ENCODE measurements at places on chromosomes 5 and 9.

DNA sequence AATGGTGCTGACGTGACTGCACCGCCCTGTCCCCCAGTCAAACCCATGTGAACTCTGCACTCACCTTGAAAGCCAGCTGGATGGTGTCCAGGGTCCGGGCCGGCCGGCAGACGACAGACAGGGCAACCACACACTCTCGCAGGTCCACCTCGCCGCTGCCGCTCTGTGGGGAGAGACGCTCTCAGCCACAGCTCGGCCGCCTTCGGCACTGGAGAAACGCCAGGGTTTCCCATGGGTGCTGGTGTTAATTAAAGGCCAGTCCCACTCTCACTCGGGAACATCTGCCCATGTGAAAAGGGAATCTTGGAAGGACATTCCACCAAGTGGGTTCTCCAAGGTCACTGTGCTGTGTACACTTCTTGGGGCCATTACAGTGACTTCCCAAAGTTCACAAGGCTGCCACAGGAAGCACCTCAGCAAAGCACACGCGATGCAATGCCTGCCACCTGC, 25.5 kb upstream of the SLC6A3 start:
- DNase-seq: no peak

GRCh38 chr5:71456362-71456743, 902 bp downstream of the BDP1 start:
- DNase-seq: no peak

GRCh38 chr5:756171-756570, 28.4 kb downstream of the ZDHHC11B start:
- DNase-seq: no peak

DNA sequence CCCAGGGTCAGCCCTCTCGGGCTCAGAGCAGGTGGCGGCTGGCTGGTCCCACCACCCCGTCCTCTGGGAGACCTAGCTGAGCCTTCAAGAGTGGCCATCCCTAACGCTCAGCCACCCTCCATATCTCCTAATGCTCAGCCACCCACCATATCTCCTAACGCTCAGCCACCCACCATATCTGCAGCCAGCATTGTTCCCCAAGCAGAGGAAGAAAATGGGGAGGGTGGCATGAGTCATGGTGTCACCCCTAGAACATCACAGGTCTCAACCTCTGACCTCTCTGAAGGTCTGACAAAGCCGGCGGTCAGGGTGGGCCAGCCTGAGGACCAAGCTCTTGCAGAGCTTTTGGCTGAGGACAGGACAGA, 14.7 kb downstream of the LHX3 start:
- no peak for DNase-seq

DNA sequence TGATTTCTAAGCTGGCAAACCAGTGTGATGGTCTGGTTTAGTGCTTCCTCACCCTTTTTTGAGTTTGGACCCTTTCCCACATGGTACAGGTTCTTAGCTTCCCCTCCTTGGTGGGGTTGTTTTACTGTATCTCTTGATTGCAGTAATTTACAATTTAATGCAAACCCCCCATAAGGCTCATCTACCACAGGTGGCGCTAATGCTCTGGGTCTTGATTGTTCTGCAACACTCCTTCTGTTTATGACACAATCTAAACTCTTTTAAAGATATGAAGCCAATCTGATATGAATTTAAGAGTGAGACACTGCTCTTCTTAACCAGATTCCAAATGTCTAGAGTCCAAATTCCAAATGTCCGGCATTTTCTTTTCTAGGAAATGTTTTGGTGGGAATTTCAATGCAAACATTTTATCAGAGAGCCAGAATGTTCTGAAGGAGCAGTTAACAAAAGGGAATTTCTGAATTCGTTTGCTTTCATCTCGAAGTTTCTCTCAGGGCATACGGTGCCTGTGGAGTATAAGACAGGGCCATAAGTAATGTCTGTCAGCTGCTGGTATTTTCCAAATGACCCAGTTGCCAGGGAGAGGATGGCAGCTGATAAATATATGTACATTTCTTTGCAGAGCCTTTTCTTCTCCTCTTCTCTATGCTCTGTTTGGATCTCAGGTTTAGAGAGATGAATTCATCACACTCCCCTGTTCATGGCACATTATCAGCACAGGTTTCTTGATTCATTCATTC, 246.8 kb downstream of the ARHGAP26 start:
- peak; percentile 50 for DNase-seq

DNA sequence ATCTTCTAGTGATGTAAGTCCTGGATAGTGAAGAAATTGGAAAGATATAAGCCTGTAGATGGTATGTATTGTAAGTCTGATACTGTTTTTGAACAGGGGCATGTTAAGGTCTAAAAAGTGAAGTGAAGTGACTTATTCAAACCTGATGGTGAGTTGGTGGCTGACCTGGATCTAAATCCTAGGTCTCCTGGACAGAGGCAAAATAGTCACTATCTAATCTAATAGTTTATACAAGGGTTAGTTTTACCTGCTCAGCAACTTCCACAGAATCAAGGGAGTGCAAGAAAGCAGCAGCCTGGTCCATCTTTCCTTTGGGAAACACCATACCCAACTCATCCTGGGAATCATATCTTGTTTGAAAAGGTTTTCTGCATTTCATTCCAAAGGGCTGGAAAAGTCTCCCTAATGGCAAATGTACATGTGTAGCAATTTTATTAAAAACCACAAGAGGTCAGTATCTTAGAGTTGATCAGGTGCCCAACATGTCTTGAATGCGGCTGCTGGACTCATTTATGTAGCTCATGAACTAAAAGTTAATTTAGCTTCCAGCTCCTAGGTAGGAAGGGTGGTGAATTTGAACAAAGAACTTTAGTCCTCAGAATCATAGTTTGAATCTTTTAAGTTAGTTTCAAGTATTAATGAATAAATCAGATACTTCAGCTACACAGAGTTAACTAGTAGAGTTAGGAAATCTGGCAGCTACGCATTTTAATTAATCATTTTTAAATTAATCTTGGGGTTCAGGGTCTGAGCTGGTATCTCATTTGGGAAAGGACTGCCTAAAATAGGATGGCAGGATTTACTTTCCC, 26.0 kb downstream of the SKP2 start:
- DNase-seq: no peak

GRCh38 chr5:17157916-17158529, 59.4 kb upstream of the BASP1 start:
- DNase-seq: peak; percentile 41

DNA sequence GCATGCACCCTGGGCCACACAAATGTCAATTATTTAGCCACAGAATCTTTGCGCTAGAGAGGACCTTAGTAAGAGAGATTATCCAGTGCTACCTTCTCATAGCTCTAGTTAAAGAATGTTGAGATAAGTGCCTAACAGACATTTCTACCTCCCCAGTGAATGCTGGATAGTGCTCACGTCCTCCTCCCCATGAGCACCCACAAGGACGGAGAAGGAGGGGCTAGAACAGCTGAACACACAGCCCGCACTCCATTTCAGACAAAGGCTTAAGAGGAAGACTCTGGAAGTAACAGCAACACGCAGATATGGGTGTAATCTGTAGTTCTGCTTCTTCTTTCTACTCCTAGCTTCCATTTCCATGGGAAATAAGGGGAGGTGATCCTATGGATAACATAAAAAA, 120.5 kb downstream of the FEM1C start:
- DNase-seq: no peak

GRCh38 chr5:175873088-175873454, 1.7 kb downstream of the CPLX2 start:
- DNase-seq: no peak

GRCh38 chr9:97704345-97704677, 7.2 kb upstream of the XPA start:
- no peak for DNase-seq

- DNase-seq: no peak
Observed at GRCh38 chr5:31847354-31847753, 208.4 kb downstream of the PDZD2 start.

GRCh38 chr5:135170500-135170899, 136.5 kb upstream of the PITX1 start:
- DNase-seq: no peak

GRCh38 chr5:89065919-89066318, 182.9 kb upstream of the MEF2C start:
- DNase-seq: no peak

- no peak for DNase-seq
Observed at GRCh38 chr9:123834889-123835562, 94.9 kb downstream of the DENND1A start.

GRCh38 chr5:79772651-79773050, 83.0 kb downstream of the CMYA5 start:
- no peak for DNase-seq

DNA sequence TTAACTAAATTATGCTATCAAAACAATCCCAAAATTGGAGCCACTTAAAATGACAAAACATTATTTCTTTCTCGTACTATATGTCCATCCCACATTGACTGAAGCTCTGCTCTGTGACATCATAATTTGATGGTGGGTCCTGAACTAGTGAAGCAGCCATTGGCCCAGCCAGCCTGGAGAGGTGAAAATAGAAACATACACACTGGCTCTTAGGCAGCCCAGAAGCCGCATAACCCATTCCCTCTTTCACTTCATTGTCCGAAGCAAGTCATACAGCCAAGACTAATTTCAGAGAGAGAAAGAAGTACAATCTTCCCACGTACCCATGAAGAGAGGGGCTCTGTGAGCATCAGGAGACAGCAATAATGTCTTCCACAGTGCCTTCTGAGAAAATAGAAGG, 342.5 kb downstream of the NFIB start:
- DNase-seq: no peak

- DNase-seq: peak; percentile 18
Observed at GRCh38 chr9:89481538-89481915, 16.4 kb downstream of the SEMA4D start.

DNA sequence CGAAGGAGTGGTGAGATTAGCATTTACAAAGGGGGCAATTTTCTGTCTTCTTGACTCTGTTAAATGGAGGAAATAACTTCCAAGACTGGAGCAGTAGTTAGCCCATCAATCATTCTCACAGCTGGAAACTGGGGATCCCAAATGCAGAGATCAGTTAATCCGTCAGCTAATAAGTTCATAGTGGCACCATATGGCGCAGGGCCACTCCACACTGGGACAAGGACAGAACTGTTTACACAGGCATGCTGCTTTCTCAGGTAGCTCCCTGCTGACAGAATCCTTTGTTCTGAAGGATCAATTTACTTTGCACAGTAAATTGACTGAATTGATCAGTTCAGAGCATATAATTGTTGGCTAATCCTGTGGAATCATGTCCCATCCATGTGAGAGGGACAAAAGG, 395.7 kb downstream of the TMEM161B start:
- no peak for DNase-seq

DNA sequence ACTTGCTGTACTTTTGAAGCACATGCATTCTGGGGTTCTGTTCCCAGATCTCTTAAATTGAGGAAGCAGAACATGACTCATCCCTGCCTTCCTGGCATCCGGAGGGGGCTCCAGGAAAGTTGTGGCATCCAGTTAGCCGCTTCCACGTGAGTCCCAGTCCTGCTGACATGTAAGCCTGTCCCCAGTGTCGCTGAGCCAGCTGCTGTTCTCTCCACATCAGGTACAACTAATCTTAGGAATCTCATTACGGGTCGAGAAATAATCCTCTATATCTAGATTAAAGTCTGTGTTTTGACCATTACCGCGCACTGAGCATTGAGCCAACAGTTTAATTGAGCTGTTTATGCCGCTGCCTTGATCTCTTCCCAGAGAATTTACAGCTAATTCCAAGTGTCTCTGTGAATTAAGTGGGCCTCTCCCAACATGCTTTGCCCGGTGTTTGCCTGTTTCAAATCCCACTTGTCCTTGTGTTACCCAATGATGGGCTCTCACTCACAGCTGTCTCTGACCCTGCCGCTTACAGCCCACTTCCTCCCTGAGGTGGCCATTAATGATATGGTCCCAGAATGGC, 10.5 kb upstream of the SHB start:
- peak; percentile 28 for DNase-seq

DNA sequence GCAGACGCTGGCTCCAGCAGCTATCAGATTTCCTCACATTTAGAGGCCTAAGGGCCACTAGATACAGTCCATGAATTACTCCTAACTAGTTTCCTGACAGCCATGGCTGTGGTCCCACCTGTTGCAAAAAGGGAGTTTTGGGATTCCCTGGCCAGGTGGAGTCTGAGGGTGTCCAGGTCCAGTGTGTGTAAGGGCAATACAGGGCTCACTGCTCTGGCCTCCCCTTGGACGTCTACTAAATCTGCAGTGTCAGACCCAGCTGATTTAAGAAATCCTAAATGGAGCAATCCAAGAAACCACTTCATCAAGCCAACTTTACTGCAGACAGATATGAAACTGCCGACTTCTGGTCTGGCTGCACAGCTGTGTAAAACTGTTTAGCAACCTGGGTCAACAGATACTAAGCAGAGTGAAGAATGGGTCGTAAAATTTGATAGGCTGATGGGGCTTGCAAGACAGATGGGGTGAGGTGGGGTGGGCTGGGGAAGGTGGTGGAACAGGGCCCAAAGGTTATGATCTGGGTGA, 116.4 kb downstream of the GADD45G start:
- DNase-seq: no peak

- no peak for DNase-seq
Observed at GRCh38 chr9:120770931-120771330, 22.3 kb downstream of the FBXW2 start.

GRCh38 chr5:123671042-123671441, 159.1 kb downstream of the CSNK1G3 start:
- peak; percentile 62 for DNase-seq

DNA sequence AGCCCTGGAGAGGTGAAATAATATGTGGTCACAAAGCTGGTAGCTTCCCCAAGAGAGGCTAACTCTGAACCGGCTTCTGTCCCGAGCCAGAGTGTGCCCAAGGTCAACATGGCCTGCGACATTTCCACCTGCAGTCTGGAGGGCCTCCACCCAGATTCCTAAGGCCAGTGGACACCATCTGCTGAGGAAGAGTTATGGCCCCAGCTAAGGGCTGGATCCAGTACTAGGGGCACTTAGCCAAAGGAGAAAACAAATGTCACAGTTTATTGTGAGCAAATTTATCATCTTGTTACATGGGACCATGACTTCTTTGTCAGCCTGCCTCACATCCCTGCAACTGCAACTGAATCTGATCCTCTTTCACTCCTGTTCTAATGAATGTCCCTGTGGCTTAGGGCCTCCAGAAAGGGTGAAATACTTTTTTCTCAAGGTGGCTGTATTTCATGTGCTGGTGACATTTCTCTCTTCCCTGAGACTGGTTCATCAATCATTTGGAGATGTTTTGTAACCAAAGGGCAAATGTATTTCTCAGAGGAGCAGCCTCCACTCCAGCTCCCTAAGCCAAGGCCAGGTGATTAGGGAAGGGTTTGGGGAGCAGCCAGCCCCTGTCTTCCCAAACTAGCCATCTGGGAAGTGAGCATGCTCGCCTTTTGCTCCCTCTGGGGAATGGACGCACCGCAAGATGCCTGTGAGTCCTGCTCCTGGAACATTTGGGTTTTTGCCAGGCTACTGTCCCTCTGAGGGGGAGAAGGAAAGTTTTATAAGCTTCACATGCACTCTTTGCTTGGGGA, 148.3 kb downstream of the CMYA5 start:
- DNase-seq: no peak

- DNase-seq: no peak
Observed at GRCh38 chr5:120016717-120017382, 387.5 kb downstream of the FAM170A start.

GRCh38 chr9:136109351-136110081, 9.2 kb downstream of the TMEM250 start:
- DNase-seq: peak; percentile 96

Measured in transverse colon (tissue), 4 donors.